Stimulated activated naive CD4-positive, alpha-beta T cell (primary cell): ENCODE measurements at places on chromosomes 6 and 20.

- DNase-seq = no peak
Measured at GRCh38 chr6:156689656-156690055, 87.5 kb upstream of the ARID1B start.

GRCh38 chr20:54680872-54681619, 205.7 kb downstream of the DOK5 start:
- DNase-seq = no peak

GRCh38 chr6:151071295-151071694, 168.5 kb upstream of the AKAP12 start:
- no peak for DNase-seq

GRCh38 chr6:127791779-127792528, 108.9 kb downstream of the THEMIS start:
- DNase-seq = no peak

- DNase-seq = no peak
Measured at GRCh38 chr6:3798055-3798919, 46.8 kb upstream of the PXDC1 start.

DNA sequence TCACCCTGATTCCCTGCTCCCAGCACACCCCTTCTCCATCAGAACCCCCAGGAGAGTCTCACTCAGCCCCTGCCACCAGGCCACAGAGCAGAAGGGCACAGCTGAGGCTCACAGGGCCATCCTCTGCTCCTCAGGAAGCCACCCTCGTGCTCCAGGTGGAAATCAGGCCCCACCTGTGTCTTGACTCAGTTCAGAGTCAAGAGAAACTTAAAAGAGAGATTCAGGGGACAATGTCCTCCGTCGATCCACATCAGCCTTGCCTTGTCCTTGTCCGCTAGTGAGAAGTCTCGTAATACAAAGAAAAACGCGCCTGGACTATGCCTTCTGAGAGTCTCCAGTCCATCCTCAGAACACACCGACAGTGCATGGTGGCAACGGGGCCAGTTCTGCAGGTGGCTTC, 114.6 kb downstream of the SYNDIG1 start:
- DNase-seq = no peak

DNA sequence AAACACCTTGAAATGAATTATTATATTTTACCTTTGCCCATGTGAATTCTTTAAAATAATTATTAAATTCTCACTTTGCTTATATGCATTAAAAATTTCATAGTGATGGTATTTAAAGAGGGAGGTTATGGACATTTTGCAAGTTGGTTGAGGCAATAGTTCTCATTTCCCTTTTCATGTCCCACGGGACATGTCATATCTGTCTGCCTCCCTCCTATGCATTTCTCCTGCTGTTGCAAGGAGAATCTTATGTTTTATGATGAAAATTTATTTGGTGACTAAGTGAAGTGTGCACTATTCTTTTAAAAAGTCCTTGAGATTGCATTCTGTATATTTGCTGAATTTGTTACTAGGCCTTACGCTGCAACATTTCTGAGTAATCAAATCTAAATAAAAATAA, 67.2 kb downstream of the UTRN start:
- DNase-seq = no peak

- DNase-seq = no peak
Measured at GRCh38 chr6:2175825-2176224, 69.6 kb downstream of the GMDS start.

GRCh38 chr6:105952772-105953690, 133.1 kb upstream of the PRDM1 start:
- no peak for DNase-seq

DNA sequence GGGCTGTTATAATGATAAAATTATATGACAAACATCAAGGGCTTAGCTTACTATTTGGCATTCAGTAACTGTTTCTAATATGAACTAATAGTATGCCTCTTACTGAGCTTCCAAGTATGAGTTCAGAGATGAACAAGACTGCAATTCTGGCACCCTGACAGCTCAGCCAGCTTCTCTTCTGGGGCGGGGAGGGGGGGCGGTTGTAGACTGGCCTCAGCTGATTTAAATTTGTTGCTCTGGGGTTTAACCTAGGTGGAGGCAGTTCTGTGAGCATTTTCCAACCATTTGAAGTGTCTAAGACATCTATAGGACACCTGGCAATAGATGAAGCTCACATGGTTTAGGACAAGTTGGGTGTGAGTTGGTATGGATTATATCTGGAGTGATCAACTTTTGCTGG, 401.9 kb downstream of the QKI start:
- no peak for DNase-seq

- no peak for DNase-seq
Measured at GRCh38 chr6:142635130-142635529, 309.8 kb downstream of the HIVEP2 start.

DNA sequence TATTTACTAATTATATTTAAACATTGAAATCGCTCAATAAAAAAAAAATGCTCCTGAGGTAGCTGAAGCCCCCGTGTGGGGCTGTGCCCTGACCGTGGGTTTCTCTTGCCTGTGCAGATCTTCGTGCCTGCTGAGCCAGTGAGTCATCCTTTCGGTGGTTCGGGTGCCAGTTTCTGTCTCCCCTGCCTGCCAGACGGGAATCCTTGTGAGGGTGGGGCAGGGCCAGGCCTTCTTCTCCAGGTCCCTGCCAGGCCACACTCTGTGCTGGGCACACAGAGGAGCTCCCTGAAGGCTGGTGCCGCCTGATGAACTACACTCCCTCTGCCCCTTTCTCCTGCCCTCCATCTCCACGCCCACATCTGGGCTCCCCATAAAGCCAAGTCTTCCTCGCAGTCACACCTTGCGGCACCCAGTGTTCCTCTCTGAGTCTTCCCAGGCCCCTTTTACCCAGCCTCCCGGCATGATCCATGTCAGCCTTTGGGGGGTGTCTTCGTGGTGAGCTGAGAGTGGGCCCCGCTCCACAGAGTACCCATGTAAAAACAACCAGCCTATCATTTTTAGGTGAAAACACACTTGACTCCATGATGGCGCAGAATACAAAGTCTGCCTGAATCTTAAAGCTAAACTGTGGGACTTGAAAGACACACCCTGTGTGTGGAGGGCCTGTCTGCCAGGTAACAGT, 19.3 kb downstream of the FGD2 start:
- DNase-seq = no peak

- no peak for DNase-seq
Measured at GRCh38 chr6:126477678-126478077, 137.8 kb downstream of the CENPW start.

- no peak for DNase-seq
Measured at GRCh38 chr6:17036065-17036393, 65.8 kb upstream of the STMND1 start.

GRCh38 chr6:38542031-38542430, 97.7 kb downstream of the BTBD9 start:
- DNase-seq = no peak
